Amygdala (tissue), 56 donors: ENCODE measurements at places on chromosomes 4 and X.

DNA sequence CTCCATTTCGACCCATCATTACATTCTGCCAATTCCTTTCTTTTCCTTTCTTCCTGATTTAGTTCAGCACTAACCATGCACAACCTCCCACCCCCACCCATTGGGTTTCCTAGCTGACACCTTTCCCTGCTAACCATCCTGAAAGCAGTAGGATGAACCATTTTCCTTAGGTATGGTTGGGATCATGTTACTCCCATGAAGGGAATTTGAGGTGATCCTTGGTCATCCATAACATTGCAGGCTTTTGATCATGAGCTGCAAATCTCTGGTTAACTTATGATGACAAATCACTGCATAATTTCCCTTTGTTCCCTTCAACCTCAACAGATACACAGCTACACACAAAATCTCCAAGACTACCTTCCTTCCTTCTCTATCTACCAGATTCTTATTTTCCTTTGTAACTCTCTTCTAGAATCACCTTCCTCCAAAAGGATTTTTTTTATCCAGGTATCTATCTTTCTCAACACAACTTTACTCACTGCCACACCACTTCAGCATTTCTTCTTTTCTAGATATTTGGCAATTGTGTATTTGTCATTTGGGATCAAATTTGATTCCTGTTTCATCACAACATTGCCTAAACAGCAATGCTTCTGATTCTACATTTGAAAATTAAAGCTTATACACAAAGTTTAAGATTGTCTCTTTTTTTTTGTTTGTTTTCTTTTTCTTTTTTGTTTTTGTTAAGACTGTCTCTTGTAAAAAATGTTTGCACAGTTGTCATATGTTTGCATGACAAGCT, 145.1 kb downstream of the RBM47 start:
- no peak for DNase-seq

- no peak for DNase-seq
Observed at GRCh38 chr4:41709844-41710481, 38.6 kb downstream of the PHOX2B start.

GRCh38 chrX:42515939-42516338, 262.0 kb downstream of the PPP1R2C start:
- no peak for DNase-seq

- no peak for DNase-seq
Observed at GRCh38 chrX:1477801-1478458, 25.2 kb upstream of the ASMTL start.

- DNase-seq: no peak
Observed at GRCh38 chrX:327660-328126, 9.1 kb upstream of the GTPBP6 start.

- no peak for DNase-seq
Observed at GRCh38 chr4:79455216-79455615, 47.2 kb upstream of the GK2 start.

GRCh38 chr4:3792813-3793212, 26.6 kb downstream of the ADRA2C start:
- no peak for DNase-seq

GRCh38 chr4:185304541-185304940, 91.2 kb downstream of the LRP2BP start:
- DNase-seq: no peak

GRCh38 chrX:149877157-149877556, 3.8 kb upstream of the MAGEA8 start:
- no peak for DNase-seq

DNA sequence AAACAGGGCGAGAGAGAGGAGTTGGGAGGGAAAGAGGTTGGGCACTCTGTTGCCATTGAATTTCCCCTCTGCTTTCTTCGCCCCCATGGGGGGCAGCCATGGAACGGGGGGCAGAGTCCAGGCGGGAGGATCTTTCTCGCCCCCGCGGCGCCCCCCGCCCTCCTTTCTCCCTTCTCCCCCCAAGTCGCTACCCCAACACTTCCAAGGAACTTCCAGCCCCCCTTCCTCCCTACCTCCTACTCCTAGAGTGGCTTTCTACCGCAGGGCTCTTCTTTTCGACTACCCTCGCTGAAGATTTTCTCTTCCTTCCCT, 594 bp upstream of the STAG2 start:
- DNase-seq: peak; percentile 21

- no peak for DNase-seq
Observed at GRCh38 chr4:39687014-39687413, 10.9 kb upstream of the UBE2K start.

DNA sequence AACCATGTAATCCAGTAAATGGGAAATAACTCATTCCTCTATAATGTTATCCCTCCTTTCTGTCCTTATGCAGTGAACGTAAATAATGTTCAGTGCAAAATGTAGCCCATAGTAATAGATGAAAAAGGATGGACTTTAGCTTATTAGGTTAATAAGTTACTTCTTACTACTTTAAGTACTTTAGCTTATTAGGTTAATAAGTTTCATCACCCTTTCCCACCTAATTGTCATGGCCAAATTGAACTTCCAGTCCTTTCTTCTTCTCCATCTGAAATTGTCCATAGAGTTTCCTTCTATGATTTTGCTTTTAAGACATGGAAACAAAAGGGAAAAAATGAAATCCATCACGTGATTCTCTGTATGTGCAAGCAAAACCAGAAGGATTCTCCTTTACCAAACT, 15.2 kb upstream of the TMEM165 start:
- no peak for DNase-seq

DNA sequence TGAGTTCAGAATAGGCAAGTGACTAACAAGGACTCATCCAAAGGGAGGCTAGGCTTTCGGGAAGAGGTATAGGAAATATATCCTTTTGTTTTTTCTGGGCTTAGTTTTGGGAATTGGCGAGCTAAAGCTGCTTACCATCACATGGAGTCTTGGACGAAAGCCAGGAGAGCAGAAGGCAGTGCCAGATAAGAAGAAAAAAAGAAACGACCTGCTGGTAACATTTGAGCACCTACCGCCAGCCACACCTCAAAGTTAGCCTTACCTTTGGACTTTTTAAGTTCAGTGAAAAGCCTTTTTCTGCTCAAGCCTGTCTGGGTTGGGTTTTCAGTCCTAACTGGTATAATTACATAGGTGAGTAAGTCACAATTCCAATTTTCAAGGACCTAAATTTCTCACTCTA, 85.1 kb upstream of the LCORL start:
- no peak for DNase-seq

- peak; percentile 37 for DNase-seq
Observed at GRCh38 chrX:46573892-46574773, 568 bp downstream of the CHST7 start.

GRCh38 chr4:3452376-3452775, 10.6 kb downstream of the HGFAC start:
- no peak for DNase-seq

GRCh38 chr4:77199701-77200100, 42.7 kb downstream of the CCNG2 start:
- DNase-seq: no peak

GRCh38 chr4:122044501-122044900, 92.6 kb upstream of the TRPC3 start:
- no peak for DNase-seq

DNA sequence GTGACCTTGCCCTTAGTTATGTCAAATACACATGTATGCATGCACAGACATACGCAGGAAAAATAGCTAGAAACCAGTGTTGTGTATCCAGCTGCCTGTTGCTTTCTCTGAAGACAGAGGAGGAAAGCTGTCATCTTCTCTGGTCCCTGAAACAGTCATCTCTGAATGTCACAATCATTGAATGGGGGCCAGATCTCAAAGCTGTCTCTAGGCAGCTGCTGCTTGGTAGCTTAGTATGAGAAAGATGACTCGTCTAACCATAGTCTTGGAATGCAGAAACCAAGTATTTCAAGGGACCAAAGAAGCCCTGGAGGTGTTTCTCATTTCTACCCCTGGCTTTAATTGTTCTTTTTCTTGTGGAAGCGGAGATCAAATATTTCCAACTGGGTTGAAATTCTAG, 4.0 kb downstream of the GRIA3 start:
- DNase-seq: no peak
